Stimulated activated CD4-positive, alpha-beta T cell treated with anti-CD3 and anti-CD28 coated beads, TNF-alpha, amount 100 ng/mL, for 1 hour (primary cell): ENCODE measurements at places on chromosomes 1 and 21.

- no peak for DNase-seq
Measured at GRCh38 chr1:43563876-43564539, 33.3 kb downstream of the PTPRF start.

DNA sequence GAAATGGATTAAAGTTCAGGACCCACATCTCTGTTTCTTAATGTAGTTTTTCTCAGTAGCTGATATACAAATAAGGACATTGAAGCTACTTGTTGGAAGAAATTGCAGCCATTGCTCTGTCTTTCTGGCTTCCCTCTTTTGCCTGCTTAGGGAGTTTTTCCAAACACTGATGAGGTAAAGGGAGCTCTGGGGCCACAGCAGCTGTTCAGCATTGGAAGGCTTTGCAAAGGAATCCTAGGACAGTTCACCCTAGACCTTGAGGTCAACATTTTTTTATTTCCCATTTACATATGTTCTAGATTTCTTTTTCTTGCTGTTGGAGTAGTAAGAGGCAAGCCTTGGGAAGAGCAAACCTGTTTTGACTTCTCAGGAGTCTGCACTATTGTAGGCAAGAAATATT is 126.9 kb upstream of the PLPPR5 start:
- DNase-seq = no peak

DNA sequence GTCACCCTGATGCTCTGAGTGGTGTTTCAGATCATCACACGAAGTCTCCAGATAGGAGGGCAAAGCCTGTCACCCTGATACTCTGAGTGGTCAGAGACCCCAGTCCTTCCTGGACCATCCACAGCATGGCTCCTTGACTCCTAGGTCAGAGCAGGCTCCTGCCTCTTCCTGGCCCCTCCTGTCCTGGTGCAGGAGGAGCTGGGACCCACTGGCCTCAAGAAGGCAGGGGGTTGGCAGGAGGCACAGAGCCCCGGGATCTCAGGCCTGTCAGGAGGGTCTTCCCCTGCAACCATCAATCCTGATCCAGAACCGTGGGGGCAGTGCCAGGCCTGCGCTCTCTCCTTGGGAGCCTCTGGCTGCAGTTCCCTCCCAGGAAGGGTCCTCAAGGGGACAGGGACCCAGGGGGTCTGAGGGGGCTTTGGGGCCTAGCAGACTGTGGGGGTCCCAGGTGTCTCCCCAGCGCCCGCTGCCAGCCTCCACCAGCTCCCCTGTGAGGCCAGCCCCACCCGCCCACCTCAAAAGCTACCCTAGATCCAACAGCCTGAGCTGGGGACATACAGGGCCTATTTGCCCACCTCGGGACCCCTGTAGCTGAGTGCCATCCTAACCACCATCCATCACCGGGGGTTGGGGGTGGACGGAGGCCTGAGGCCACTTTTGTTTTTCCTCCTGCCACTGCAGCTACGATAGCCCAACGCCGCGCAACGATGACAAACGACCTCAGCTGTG is 27.5 kb downstream of the COL6A1 start:
- no peak for DNase-seq

GRCh38 chr1:226547754-226548191 is 791 bp upstream of the STUM start:
- peak; percentile 27 for DNase-seq

DNA sequence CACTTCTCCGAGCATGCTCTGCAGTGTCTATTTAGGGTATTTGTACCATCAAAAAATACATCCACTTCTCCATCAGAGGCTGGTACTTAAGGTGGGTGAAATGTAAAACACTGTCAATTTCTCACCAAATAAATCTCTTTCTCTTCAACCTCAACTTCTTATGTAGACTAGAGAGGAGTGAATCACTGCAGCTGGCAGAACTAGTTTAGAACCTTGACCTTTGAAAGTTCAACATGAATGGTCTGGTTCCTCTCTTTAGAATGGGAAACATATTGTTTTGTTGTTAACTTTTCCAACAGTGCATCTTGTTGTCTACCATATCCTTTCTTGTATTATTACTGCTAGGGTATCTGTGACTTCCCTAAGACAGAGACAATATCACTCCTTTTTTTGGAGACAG is 20.1 kb upstream of the SLC44A5 start:
- no peak for DNase-seq

DNA sequence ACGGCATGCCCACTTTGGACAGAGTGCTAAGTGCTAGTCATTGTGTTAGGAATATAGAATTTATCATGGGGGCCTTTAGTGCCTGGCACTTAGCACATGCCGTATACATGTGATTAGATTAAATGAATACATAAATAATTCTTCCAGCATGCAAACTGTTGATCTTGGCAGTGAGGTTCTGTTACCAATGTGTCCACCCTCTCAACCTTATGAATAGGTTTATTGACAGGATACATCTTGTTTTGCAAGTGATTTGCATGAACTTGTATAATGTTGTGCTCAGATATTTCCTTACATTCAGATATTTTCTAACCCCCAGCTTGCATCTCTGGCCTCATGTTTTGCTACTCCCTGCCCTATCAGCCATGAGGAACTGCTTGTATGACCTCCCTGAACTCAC is 60.3 kb upstream of the ZNF648 start:
- DNase-seq = no peak

DNA sequence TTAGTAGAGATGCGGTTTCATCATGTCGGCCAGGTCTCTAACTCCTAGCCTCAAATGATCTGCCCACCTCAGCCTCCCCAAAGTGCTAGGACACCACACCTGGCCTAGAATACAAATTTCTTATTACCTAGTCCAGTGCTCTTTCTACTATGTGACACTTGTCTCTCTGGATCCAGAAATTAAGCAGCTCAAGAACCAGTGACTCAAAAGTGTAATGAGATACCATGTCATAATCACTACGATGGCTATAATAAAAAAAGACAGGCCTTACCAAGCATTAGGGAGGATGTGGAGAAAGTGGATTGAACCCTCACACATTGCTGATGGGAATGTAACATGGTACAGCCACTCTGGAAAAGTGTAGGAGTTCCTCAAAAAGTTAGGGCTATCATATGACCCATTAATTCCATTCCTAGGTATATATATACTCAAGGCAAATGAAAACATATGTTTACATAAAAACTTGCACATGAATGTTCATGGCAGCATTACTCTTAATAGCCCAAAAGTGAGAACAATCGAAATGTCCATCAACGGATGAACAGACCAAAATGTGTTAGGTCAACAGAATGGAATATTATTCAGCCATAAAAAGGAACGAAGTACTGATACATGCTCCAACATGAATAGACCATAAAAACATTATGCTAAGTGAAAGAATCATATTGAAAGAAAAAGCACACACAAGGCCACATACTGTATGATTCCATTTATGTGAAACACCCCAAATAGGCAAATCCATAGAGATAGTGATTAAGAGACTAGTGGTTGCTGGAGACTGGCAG is 8.3 kb downstream of the TEX38 start:
- no peak for DNase-seq

- DNase-seq = no peak
Measured at GRCh38 chr1:74767490-74767889, 34.5 kb downstream of the TYW3 start.

DNA sequence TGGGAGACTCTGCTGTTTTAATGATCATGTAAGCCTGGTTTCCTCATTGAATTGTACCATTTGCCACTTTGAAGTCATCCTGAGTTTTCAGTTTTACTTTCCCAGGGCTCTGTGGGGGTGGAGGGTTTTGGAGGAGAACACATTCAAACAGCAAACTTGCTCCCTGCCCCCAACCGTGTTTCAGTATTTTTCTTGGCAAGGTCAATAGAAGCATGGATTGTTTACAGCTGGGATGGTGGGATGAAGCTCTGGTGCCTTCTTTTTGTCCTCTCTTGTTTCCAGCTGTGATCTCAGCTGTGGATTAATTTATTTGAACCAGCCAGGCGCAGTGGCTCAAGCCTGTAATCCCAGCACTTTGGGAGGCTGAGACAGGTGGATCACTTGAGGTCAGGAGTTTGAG is 54.3 kb upstream of the SERBP1 start:
- no peak for DNase-seq

GRCh38 chr21:27408826-27409225 is 441.9 kb upstream of the ADAMTS5 start:
- no peak for DNase-seq

- no peak for DNase-seq
Measured at GRCh38 chr1:38115682-38116202, 69.1 kb upstream of the POU3F1 start.

DNA sequence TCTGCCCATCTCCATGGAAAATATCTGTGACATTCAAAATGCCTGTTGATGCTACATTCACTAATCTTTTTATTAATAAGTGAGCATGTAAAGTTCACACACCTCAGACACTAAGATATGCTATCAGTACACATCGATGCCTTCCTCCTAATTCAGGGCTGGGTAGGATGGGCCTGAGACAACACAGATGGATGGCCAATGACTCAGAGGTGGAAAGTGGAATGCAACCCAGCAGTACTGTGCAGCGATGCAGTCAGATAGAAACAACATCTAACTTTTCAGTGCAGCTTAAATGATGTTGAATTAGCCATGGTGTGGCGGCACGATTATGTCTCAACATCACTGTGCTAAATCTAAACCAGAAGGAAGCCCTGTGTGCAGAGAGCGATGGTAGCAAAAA is 161.6 kb upstream of the KCNJ15 start:
- no peak for DNase-seq

- DNase-seq = no peak
Measured at GRCh38 chr21:32717851-32718316, 9.9 kb downstream of the SYNJ1 start.

- no peak for DNase-seq
Measured at GRCh38 chr1:23475134-23475628, 8.8 kb downstream of the ASAP3 start.

- DNase-seq = no peak
Measured at GRCh38 chr1:224259986-224260385, 70.0 kb downstream of the NVL start.
